ENCODE measurements at places on chromosomes 11 and 22.

GRCh38 chr11:112459001-112459400 lies 198.3 kb upstream of the PLET1 start:
- peak; percentile 7 for DNase-seq

DNA sequence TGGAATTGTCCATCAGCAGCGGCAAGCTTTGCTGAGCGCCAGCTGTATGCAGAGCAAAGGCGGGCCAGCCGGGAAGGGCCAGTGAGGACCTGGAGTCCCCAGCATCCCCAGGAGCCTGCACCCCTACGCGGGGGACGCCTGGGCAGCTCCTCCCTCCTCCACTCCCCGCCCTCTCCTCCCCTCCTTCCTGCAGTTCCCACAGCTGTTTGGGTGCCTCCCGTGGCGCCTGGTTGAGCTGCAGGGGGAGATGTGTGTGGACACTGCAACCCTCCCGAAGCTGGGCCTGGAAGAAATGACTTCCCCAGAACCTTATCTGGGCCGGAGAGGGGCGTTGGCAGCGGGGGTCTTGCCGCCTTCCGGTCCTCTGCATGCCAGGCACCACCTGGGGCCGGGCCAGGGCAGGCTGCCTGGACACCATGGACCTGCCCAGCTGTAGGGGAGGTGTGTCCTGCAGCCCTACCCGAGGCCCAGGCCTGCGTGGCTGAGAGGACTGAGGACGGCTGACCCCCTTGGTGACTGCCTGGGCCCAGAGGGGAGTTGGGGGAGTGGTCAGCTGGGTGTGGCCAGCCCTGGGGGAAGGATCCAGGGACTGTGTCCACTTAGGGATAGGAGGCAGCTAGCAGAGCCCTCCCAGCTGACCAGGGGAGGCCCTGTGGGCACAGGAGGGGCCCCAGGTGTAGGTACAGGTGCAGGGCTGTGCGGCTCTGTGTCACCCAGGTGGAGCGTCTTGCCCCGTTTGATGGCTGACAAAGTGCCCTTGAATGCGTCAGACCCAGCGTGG lies 16.8 kb upstream of the MUC6 start:
- no peak for DNase-seq

DNA sequence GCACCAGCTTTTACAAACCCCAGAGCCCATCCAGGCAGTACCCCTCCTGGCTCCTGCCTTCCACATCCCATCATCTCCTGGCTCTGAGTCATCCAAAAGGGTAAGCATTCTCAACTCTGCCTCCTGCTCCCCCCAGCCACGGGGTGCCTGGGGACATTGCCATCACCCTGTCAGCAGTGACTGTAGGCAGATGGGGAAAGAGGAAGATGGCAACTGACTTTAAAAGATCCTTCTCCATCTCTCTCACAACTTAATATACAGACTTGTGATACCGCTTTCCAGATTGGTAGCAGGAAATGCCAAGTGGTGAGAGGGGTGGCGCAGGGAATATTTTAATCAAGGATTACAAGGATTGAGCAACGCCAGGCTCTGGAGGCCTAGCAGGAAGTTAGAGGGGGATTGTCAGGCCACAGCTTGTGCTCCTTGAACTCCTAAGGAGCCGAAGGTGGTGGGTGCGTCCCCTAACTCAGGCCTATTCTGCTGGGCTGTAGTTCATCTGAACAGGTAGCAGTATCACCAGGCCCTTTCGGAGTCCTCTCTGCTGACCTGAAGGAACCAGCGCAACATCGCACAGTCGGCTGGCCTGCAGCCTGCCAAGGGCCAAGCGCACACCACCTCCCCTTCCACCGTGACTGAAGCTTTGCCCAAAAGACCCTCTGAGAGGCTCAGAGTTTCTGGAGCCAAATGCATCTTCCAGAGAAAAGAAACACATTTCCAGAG lies 83.3 kb downstream of the ZC3H12C start:
- peak; percentile 57 for DNase-seq

GRCh38 chr11:113249491-113249763 lies 65.0 kb upstream of the TTC12 start:
- peak; percentile 17 for DNase-seq

DNA sequence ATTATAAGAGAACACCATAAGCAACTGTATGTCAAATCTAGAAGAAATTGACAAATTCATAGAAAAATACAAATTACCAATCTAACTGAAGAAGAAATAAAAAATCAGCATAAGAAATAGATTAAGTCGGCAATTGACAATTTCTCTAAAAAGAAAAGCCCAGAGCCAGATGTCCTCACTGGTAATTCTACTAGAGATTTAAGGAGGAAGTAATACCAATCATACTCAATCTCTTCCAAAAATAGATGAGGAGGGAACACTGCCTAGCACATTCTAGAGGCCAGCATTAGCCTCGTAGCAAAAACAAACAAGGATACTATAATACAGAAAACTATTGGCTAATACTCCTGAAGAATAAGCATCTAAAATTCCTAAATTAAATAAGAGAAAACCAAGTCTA lies 40.4 kb upstream of the IGLL5 start:
- no peak for DNase-seq

DNA sequence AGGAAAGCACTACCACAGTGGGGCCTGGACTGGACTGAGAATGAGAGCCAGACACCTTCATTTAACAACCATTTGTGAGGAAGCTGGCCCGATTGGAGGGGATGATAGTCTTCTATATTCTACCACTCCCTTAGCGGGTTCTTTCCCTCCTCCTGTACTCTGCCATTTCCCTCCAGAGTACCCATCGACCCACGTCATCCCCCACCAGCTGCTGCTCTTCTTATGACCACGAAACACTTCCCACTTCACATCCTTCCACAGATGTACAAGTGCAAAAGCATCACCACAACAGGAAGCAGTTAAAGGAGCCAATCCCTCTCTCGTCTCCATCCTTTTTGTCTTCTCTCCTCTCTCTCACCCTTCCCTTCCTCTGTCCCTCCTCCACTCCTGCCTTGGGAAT lies 18.0 kb upstream of the UBASH3B start:
- DNase-seq = no peak

DNA sequence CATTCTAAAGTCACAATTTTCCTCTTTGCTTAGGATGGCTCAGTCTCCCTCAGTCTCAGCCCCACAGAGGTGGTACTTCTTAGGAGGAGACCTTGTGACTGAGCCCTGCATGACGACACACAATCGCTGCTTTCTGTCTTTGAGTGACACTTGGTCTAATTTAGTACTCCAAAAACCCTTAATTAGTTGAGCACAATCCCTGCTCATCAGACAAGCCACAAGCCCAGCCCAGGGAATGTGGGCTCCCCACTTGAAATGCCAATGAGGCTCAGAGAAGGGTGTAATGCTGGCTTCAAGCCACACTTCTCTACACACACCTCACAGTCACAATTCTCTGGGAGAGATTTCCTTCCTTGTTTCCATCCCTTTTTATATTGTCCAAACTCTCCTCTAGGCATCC lies 101.8 kb downstream of the FEZ1 start:
- no peak for DNase-seq
